ENCODE measurements at places on chromosomes 3 and 15. TPM values are rescaled to one million over a fixed set of nuclear protein-coding genes. Genes with fewer than 3 reads are reported as not detected.

The C2CD4B gene
- not detected for total RNA-seq

DNA sequence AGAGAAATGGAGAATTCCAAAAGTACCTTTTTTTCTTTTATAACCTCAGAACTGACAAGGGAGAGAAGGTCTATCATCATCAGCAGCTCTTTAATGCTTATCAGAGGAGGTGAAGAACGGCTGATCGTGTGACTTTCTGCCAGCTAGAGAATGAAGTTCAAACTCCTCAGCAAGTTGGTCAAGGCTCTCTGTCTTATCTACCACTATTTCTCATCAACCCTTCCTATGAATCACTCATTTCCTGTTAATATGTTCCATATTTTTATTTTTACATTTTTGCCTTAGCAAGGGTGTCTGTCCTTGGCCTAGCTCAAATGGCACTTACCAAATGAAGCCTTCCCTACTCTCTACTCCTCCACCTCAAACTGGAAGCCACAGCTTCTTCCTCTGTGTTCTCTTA is 73.1 kb upstream of the TSPAN3 start:
- H3K4me3 ChIP-seq: no peak overlapping the region
- no peaks in the 10 kb centered on the region for H3K4me1 ChIP-seq
- no peak for DNase-seq
- no peak overlapping the region for H3K27ac ChIP-seq
- H3K27me3 ChIP-seq: no peaks in the 10 kb centered on the region

GRCh38 chr15:98350276-98350675 is 298.1 kb upstream of the IGF1R start:
- no peak overlapping the region for H3K27ac ChIP-seq
- DNase-seq: no peak
- no peak overlapping the region for H3K4me3 ChIP-seq
- H3K4me1 ChIP-seq: no peaks in the 10 kb centered on the region
- peaks cover 10% of the 10 kb centered on the region for H3K27me3 ChIP-seq

DNA sequence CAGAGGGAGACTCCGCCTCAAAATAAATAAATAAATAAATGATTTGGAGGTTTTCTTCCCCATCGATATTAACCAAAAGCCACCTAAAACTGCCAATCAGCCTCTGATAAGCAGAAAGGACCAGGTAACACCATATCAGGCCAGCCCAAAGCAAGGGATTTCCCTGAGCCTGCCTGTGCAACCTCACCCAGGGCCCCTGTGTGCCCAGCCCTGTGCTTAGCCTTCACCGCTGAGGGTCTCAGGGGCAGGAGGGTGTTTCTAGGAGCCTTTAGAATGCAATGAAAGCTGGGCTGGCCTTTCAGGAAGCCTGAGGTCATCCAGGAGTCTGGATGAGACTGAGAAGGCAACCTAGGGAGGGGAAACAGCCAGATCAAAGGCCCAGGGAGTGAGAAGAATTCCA is 35.4 kb downstream of the CYP11A1 start:
- no peaks in the 10 kb centered on the region for H3K36me3 ChIP-seq
- H3K27ac ChIP-seq: no peak overlapping the region
- DNase-seq: no peak
- H3K27me3 ChIP-seq: no peaks in the 10 kb centered on the region
- peaks cover 16% of the 10 kb centered on the region for H3K4me1 ChIP-seq
- H3K4me3 ChIP-seq: no peak overlapping the region

All from naive thymus-derived CD8-positive, alpha-beta T cell (primary cell).